ENCODE measurements at places on chromosomes 2 and 18. TPM values are rescaled to one million over a fixed set of nuclear protein-coding genes. Genes with fewer than 3 reads are reported as not detected.

- no peak for DNase-seq
Measured at GRCh38 chr2:17822445-17823117, 6.3 kb downstream of the MSGN1 start.

DNA sequence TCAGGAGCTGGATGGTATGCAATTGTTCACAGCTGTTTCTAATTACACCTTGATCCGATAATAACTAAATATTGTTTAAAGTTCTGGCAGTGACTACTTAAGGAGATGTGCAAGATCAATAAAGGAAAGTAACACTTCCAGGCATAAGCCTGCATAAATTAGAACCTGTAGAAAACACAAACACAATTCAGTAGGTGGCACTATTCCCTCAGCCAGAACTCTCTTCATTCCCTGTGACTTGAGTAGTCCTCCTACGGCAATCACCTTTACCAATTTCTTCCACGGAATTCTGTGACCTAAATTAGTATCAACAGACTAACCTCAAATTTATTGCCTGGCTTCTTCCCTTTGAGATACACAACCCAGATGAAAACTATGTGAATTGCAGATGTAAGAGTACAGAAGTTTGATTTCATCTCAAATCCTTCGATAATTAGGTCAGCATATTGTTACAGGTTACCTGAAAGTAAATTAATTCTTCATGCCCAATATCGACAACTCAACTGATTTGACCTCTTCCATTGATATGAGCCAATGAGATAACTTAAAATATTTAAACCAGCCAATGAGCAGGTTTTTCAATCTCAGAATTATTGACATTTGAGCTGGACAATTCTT, 137.8 kb downstream of the PID1 start:
- DNase-seq: peak; percentile 21

Gene RAX
- not detected for total RNA-seq

DNA sequence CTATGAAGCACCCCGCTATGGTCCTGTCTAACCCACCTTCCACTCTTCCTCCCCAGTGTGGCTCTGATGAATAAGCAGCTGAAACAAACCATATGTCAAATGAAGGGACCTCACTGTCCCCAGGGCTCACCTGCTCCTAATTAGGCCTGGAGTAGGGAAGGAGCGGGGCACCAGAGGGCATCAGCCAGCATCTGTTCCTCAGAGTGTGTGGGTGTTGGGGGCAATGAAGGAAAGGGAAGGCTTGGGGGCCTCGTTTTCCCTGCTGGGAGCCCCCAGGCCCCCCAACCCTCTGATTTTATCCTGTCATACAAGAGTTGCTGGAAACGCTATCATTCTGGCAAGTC, 274.7 kb downstream of the HAUS1 start:
- DNase-seq: no peak

Gene MRO
- 0.82 TPM for total RNA-seq

DNA sequence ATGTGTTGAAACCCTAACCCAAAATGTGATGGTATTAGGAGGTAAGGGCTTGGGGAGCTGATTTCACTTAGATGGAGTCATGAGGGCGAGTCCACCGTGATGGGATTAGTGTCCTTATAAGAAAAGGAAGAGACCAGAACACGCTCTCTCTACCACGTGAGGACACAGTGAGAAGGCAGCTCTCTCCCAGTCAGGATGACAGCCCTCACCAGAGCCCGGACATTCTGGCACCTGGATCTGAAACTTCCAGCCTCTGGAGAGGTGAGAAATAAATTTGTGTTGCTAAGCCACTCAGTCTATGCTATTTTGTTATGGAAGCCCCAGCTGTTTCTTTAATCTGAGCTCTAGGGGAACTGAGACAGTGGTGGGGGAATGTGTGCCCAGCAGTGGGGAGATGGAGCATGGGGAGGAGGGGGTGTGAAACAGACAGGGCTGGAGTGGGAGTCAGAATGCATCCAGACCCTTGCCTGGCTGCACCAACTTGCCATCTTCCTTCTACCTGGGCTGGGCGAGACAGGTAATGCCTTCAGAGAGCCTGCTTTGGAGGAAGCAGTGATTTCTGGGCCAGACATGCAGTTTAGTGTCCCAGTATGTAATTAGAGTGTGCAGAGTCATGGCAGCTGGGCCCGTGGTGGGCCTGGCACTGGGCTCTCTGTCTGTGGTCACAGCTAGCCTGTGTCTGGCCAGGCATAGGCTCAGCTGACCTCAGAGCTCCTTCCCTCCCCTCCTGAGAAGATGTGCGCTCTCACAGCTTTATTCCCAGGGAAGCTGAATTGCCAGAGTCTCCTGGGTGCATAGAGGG, 38.1 kb downstream of the RHOB start:
- no peak for DNase-seq

Gene UGT1A9
- not detected for total RNA-seq

GRCh38 chr2:55490554-55490953, 29.0 kb upstream of the CFAP36 start:
- no peak for DNase-seq

DNA sequence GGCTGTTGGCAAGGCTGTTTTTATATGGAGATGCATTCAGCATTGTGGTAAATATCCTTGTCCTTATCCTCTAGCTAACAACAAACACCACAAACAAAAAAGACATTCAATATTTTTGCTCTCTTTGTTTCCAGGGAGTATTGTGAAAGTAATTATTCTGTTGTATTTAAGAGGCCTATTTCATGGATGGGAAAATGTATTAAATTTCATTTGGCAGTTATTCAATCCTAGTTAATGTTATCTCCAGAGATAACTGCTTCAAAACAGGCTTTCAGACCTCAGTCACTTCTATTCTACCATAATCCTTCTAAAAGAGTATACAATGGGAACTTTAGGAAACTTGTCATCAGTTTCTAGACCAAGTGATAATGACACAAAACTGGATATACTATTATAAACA, 280.5 kb upstream of the CCDC68 start:
- DNase-seq: no peak

DNA sequence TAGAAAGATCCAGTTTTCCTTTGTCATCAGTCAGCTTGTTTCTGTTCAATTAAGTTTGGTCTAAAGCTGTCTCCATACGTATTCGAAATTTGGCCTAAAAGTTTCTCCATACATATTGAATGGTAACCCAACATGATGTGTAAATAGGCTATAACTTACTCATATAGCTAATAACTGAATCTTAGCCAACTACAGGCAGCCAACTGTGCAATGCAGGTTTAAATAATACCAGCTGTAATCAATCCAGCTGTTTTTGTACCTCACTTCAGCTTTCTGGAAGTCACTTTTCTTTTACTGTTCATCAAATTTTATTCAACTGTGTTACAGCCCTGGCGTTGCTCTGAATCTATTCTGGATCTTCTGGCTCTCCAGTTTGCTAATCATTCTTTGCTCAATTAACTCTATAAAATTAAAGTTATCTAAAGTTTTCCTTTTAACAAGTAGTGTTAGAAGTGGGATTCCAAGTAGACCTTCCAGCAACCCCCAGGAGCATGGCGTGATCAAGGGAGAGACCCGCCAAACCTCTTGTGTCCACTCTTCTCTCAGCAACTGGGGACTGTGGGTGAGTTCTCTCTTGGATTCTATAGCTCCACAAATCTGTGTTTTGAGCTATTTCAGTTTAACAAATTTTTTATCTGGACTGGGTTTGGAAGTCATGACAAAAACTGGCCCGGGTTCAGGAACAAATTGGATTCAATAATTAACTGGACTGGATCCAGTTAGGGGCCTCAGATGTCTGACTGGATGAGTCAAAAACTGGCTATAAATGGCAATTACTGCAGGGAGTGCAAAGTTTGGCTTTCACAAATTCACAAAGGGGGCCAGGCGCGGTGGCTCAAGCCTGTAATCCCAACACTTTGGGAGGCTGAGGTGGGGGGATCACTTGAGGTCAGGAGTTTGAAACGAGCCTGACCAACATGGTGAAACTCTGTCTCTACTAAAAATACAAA, 329.7 kb upstream of the ST6GAL2 start:
- DNase-seq: no peak

- DNase-seq: no peak
Measured at GRCh38 chr2:64650296-64650695, 3.4 kb downstream of the SERTAD2 start.

DNA sequence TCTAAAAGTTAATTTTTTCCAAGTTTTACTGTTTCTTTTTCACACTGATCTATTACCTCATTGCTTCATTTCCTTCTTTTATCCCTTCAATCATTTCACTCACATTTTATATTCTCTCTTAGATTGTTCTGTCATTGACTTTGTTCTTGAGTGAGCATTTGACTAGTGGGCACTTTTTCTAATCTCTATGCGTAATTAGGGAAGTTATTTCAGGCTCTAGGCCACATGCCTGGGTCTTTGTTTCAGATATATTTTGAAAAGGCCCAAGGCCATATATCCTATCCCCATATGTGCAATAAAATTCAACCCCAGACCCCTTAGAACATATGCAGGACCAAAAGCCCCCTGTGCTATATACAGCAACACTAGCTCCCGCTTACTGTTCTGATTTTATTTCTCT, 61.2 kb downstream of the MSH6 start:
- DNase-seq: no peak

Gene MAPRE3
- 13.9 TPM for total RNA-seq

- no peak for DNase-seq
Measured at GRCh38 chr2:29799628-29800027, 121.8 kb downstream of the ALK start.

DNA sequence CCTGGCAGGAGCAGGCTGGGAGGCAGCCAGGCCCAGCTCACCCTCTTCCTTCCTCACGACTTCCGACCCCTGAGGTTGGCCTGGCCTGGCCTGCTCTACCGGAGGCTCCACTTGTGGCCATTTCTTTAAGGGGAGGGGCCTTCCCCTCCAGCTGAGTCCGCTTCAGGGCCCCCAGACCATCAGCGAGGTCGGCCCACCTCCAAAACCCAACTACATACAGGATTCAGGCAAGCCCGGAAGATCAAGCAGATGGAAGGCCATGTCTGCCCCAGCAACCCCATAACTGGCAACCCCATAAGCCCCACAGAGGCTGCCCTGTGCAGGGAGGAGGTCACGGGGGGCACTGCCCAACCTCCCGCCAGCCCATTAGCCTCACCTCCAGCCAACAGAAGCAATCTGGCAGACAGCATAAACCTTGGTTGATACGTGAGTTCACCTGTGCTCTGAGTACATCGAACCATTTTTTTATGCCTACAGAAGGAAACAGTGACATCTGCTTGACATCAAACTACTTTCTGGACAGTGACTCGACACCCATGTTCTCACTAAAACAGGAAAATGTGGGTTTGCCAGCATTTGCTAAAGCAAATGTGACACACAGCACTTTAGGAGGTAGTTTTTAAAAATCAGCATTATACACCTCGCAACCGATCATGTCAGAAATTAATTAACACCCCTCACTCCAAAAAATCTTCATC, 98.9 kb downstream of the EIPR1 start:
- DNase-seq: no peak

DNA sequence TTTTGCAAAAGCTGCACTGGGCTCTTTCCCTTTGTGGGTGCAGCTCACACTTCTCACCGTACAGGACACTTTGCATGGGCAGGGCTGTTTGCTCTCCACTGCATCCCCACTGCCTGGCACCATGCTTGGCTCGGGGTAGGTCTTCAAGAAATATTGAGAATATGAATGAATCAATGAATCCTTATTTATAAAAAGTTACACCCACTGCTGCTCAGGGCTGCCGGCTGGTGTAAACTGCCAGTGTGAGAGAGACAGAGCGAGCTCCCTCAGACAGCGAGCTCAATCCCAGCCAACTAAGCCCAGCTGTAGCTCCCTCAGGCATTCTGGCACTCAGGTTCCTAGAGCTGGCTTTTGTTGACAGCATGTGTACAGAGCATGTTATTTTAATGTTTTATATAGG, 3.4 kb downstream of the TMEM185B start:
- DNase-seq: no peak

- DNase-seq: no peak
Measured at GRCh38 chr2:179524809-179525339, 260.2 kb upstream of the SESTD1 start.

Gene STON1
- 3.7 TPM for total RNA-seq

- no peak for DNase-seq
Measured at GRCh38 chr2:63876311-63876710, 34.6 kb downstream of the UGP2 start.

DNA sequence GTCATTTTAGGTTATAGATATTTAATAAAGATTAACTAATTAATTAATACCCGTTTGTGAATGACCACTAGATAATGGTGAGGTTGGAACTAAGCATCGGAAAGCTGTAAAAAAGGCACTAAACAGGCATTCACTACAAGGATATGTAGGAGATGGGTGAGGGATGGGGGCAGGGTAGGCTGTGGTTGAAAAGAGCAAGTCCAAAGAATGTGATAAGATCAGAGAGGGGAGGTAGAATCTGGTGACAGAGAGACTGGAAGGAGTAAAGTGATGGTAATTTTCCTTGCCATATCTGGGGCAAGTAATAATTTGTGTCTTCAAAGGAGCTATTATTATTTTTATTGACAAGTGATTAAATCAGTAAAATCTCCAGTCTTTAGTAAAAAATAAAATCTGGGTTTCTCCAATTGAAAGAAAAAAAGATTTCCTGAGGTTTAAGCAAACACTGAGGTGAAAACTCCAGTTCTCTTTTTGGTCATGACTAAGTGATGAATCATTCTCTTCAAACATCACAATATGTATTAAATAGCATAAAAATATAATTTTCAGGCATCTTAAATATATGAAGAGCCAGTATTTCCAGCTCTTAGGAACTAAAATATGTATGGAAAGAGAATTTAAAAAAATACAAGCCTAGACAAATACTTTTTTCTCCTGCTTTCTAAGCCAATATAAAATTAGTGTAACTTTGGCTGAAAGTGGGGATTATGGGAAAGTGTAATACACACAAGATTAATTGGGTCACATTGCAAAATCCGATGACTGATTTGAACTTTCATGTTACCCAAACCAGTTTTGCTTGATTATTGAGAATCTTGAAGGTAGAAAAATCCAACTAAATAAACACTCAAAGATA, 259.1 kb upstream of the RBMS1 start:
- DNase-seq: no peak

DNA sequence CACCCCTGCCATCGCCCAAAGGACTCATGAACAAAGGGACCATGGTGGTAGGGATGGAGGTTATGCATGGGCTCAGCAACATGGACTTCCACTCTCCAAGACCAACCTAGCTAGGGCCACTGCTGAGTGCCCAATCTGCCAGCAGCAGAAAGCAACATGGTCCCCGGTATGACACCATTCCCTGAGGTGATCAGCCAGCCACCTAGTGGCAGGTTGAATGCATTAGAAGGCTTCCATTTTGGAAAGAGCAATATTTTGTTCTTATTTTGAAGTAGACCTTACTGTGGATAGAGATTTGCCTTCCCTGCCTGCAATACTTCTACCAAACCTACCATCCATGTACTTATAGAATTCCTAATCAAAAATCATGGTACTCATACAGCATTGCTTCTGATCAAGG, 99.8 kb downstream of the METTL4 start:
- no peak for DNase-seq

DNA sequence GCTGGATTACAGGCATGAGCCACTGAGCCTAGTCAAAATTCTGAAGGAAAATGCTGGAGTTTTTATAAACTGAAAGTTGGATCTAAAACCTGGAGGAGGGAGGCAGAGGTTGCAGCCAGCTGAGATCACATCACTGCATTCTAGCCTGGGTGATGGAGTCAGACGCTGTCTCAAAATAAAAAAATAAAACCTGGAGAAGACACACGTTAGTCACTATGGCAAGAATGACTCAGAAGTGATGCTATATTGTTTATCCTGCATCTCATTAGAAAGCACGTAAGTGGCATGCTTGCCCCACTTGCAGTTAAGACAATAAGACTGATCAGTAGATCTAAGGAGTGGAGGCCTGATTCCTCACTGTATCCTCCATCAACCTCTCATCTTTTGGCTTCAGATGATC, 106.6 kb upstream of the STON1 start:
- DNase-seq: no peak

- DNase-seq: no peak
Measured at GRCh38 chr2:11540148-11540995, 6.5 kb downstream of the GREB1 start.

Gene SATB2
- total RNA-seq: 440 TPM
